ENCODE measurements at places on chromosomes 2 and 18. TPM values are rescaled to one million over a fixed set of nuclear protein-coding genes. Genes with fewer than 3 reads are reported as not detected.
A peak's percentile ranks its signal among the peaks of the same experiment; 100 is the strongest.

NCKAP5 gene
- not detected for total RNA-seq

CRYGD gene
- not detected for total RNA-seq

DNA sequence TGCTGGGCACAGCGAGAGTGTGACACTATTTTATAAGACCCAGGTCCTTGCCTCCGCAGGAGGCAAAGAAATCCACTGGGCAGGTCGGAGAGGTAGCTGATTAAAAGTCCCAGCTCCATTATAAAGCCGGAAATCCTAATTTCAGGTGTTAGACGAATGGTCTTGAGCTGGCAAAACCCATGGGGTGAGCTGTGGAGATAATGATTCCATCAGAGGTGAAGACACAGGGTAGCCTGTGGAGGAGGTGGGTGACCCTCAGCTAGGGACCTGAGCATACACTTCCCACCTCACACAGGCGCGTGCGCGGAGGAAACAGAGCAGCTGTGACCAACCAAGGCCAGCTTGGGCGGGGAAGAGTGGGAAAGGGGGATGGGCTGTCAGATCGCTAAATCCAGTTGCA, 201.7 kb upstream of the CXCR4 start:
- no peak overlapping the region for H3K4me3 ChIP-seq
- DNase-seq: no peak
- no peaks in the 10 kb centered on the region for H3K27me3 ChIP-seq
- H3K27ac ChIP-seq: no peak overlapping the region
- H3K36me3 ChIP-seq: no peaks in the 10 kb centered on the region

DNA sequence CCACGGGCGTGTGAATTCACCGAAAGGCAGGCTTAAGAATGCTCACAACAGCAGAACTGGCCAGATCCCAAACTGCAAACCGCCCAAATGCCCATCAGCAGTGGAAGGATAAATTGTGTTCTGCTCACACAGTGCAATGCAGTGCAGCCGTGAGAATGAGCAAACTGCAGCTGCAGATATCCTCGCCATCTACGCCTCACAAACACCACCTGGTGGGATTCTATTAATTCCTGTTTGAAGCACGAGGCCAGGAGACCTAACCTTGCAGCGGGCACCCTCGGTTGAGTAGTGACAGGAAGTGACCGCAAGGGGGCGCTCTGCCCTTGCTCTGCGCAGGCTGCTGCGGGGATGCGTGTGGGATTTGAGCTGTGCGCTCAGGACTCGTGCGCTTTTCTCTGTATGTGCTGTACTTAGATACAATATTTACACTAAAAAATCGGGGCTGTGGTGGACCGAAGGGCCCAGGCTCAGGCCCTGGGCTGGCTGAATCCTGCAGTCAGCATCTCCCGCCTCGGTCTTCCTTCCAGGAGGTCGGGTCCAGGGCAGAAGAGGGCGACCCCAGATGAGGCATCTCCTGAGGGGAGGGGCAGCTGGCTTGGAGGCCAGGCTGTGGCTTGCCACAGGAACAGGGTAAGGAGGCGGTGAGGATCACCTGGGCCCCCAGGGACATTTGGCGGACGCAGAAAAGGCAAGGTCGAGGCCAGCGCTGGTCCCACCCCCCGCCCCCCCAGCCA, 19.8 kb upstream of the PDIA6 start:
- no peak overlapping the region for H3K27ac ChIP-seq
- peaks cover 10% of the 10 kb centered on the region for H3K4me1 ChIP-seq
- H3K36me3 ChIP-seq: no peaks in the 10 kb centered on the region

- DNase-seq: no peak
- no peaks in the 10 kb centered on the region for H3K27me3 ChIP-seq
- H3K36me3 ChIP-seq: peaks cover 5% of the 10 kb centered on the region
- H3K4me1 ChIP-seq: peaks cover 20% of the 10 kb centered on the region
- H3K4me3 ChIP-seq: no peak overlapping the region
Observed at GRCh38 chr2:27378096-27378808, 2.3 kb downstream of the ZNF513 start.

GRCh38 chr2:128354726-128355470, 36.2 kb upstream of the HS6ST1 start:
- H3K27ac ChIP-seq: no peak overlapping the region
- H3K4me3 ChIP-seq: no peak overlapping the region
- no peaks in the 10 kb centered on the region for H3K4me1 ChIP-seq
- no peak for DNase-seq
- H3K27me3 ChIP-seq: no peaks in the 10 kb centered on the region

DNA sequence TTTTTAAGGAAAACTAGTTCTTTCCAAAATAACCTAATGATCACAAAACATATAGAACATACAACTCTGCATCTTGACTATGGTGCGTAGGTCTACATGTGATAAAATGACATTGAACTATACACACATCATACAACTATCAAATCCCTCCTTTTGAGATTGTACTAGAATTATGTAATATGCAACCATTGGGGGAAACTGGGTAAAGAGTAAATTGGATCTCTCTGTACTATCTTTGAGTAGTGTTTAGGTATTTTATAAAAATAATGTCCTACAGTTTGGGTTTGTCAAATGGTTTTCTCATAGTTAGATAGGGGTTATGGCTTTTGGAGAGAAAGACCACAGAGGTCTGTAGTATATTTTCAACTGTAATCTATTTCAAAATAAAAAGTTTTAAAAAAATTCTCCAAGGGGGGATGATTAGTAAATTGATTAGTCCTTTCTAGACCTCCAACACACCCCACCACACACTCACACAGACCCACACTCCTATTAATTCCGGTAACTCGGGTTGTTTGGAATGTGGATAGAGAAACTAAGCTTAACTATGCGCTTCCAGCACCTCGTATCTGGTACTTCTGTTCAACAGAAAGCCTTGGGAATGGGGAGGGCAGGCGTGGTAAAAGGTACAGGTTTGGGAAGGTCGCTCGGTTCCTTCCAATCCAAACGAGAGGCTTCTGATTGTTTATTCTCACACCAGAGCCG, 695 bp upstream of the BIRC6 start:
- peak overlapping the region; percentile 98 for H3K4me3 ChIP-seq
- peak; percentile 19 for DNase-seq
- no peaks in the 10 kb centered on the region for H3K27me3 ChIP-seq
- H3K36me3 ChIP-seq: no peaks in the 10 kb centered on the region

FMNL2 gene
- total RNA-seq: 8.4 TPM

GRCh38 chr2:41872646-41873045, 175.2 kb upstream of the PKDCC start:
- H3K27me3 ChIP-seq: no peaks in the 10 kb centered on the region
- H3K4me3 ChIP-seq: no peak overlapping the region
- no peaks in the 10 kb centered on the region for H3K36me3 ChIP-seq
- H3K27ac ChIP-seq: no peak overlapping the region
- no peak for DNase-seq

IL37 gene
- not detected for total RNA-seq

CD28 gene
- 0.10 TPM for total RNA-seq

DNA sequence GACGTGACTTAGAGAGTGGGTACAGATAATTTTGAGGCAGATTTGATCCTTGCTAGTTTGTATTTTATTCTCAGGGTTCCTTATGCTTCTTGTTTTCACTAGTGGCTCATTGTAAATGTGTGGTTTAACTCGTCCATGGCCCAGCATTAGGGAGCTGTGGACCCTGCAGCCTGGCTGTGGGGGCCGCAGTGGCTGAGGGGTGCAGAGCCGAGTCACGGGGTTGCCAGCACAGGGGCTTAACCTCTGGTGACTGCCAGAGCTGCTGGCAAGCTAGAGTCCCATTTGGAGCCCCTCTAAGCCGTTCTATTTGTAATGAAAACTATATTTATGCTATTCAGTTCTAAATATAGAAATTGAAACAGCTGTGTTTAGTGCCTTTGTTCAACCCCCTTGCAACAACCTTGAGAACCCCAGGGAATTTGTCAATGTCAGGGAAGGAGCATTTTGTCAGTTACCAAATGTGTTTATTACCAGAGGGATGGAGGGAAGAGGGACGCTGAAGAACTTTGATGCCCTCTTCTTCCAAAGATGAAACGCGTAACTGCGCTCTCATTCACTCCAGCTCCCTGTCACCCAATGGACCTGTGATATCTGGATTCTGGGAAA, 269.9 kb downstream of the MYT1L start:
- H3K27me3 ChIP-seq: no peaks in the 10 kb centered on the region
- no peak overlapping the region for H3K4me3 ChIP-seq
- DNase-seq: no peak
- H3K4me1 ChIP-seq: peaks cover 8% of the 10 kb centered on the region
- H3K36me3 ChIP-seq: no peaks in the 10 kb centered on the region
- no peak overlapping the region for H3K27ac ChIP-seq

- no peaks in the 10 kb centered on the region for H3K27me3 ChIP-seq
- H3K27ac ChIP-seq: no peak overlapping the region
- no peaks in the 10 kb centered on the region for H3K36me3 ChIP-seq
- DNase-seq: no peak
- peaks cover 5% of the 10 kb centered on the region for H3K4me1 ChIP-seq
Observed at GRCh38 chr18:9851511-9851910, 34.3 kb upstream of the TXNDC2 start.

GRCh38 chr18:71252351-71252865, 963.6 kb downstream of the SOCS6 start:
- H3K4me3 ChIP-seq: no peak overlapping the region
- H3K4me1 ChIP-seq: no peaks in the 10 kb centered on the region
- H3K27me3 ChIP-seq: no peaks in the 10 kb centered on the region
- no peaks in the 10 kb centered on the region for H3K36me3 ChIP-seq

GRCh38 chr2:224570328-224570993, 14.7 kb downstream of the CUL3 start:
- H3K36me3 ChIP-seq: peaks cover 2% of the 10 kb centered on the region
- H3K27me3 ChIP-seq: no peaks in the 10 kb centered on the region
- H3K27ac ChIP-seq: no peak overlapping the region

DNA sequence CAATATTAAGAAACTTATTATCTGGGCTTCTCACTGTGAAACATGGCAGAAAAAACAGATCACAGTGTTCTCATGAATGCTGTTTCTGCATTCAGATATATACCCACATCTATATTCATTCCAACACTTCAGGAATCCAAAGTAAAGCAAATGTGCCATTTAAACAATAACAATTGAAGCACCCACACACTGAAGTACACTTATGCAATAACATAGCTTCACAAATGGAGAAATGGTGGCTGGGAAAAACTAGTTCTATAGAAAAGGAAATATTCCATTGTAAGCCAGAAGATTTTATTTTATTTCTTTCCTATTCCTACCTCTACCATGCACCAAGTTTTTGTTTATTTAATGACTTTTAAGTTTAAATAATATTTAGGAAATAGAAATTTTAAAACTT, 111.9 kb downstream of the DPP4 start:
- H3K4me1 ChIP-seq: no peaks in the 10 kb centered on the region
- no peaks in the 10 kb centered on the region for H3K36me3 ChIP-seq
- no peaks in the 10 kb centered on the region for H3K27me3 ChIP-seq
- no peak overlapping the region for H3K27ac ChIP-seq

- H3K27me3 ChIP-seq: no peaks in the 10 kb centered on the region
- no peak overlapping the region for H3K4me3 ChIP-seq
- no peaks in the 10 kb centered on the region for H3K36me3 ChIP-seq
- no peak for DNase-seq
- H3K4me1 ChIP-seq: no peaks in the 10 kb centered on the region
Observed at GRCh38 chr18:2442006-2442405, 129.3 kb downstream of the METTL4 start.

DNA sequence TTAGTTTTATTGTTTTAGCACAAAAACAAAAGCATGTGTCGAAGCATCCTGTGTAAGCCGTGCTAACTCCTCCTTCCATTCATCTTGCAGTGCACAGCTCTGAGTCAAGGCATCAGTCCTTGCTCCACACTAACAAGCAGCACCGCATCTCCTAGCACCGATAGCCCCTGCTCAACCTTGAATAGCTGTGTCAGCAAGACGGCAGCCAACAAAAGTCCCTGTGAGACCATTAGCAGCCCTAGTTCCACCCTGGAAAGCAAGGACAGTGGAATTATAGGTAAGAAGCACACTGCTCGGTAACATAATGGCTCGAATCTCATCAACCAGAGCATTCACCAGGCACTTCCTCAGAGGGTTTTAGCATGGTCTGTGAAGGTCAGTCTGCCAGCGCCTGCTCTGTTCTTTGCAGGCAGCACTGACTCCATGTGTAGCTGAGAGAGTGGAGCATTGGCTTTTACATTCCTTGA, 136.2 kb downstream of the WDSUB1 start:
- H3K27ac ChIP-seq: no peak overlapping the region
- DNase-seq: no peak
- H3K27me3 ChIP-seq: peaks cover 2% of the 10 kb centered on the region
- H3K4me3 ChIP-seq: no peak overlapping the region

GRCh38 chr2:239247401-239248245, 153.2 kb downstream of the HDAC4 start:
- no peak overlapping the region for H3K27ac ChIP-seq
- peaks cover 9% of the 10 kb centered on the region for H3K4me1 ChIP-seq
- peaks cover 36% of the 10 kb centered on the region for H3K27me3 ChIP-seq

DNA sequence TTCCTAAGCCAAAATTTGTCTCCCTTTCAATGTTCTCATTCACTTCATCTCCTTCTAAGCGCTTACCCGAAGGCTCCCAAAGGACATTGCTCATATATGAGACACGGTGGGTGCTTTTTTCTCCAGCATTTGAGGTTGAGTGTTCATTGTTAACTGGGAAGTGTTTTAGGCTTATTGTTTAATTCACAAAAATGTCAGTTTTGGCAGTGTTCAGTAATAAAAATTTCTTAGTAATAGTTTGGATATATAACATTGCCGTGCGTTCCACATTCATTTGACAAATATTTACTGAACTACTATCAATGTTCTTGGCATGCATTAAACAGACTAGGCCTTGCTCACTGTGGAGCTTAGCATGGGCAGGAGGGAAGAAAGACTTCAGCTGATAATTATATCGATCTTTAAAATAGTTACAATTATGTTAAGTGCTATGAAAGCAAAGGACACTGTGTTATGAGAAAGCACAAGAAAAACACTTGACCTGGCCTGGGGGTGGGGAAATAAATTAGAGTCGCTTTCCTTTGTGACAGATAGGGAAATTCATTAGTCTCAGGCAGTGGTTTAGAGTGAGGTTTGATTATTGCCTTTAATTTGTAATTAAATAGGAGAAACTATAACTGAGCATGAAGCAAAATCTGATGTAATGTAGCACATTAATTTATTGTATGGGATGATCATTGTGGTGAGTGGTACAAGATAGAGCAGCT, 82.2 kb upstream of the DOCK10 start:
- H3K36me3 ChIP-seq: no peaks in the 10 kb centered on the region
- no peaks in the 10 kb centered on the region for H3K27me3 ChIP-seq
- no peaks in the 10 kb centered on the region for H3K4me1 ChIP-seq
- H3K4me3 ChIP-seq: no peak overlapping the region
- DNase-seq: no peak
- H3K27ac ChIP-seq: no peak overlapping the region

RRM2 gene
- total RNA-seq: 1.3 TPM

GRCh38 chr2:215503381-215503780, 67.5 kb upstream of the FN1 start:
- no peak for DNase-seq
- no peaks in the 10 kb centered on the region for H3K36me3 ChIP-seq
- no peaks in the 10 kb centered on the region for H3K27me3 ChIP-seq
- no peak overlapping the region for H3K27ac ChIP-seq
- no peak overlapping the region for H3K4me3 ChIP-seq
- H3K4me1 ChIP-seq: no peaks in the 10 kb centered on the region

IL36RN gene
- total RNA-seq: not detected

C2orf81 gene
- 8.6 TPM for total RNA-seq

- peaks cover 7% of the 10 kb centered on the region for H3K4me1 ChIP-seq
- DNase-seq: no peak
- peaks cover 3% of the 10 kb centered on the region for H3K36me3 ChIP-seq
Observed at GRCh38 chr2:98634406-98635092, 26.2 kb downstream of the UNC50 start.

Measured in B cell (primary cell).